ENCODE measurements at places on chromosomes 16 and 17.
A peak's percentile ranks its signal among the peaks of the same experiment; 100 is the strongest.

DNA sequence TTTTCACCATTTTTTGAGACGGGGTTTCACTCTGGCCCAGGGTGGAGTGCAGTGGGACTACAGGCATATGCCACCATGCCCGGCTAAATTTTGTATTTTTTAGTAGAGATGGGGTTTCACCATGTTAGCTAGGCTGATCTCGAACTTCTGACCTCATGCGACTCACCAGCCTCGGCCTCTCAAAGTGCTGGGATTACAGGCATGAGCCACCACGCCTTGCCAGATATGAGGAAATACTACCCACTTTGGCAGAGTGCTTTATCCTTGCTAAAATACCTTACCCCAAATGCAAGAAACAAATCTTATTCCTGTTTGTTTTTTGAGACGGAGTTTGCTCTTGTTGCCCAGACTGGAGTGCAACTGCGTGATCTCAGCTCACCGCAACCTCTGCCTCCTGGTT, 62.9 kb upstream of the MGAT5B start:
- DNase-seq, result no peak

- no peak for DNase-seq
These were observed 5.2 kb upstream of the SH2B1 start for GRCh38 chr16:28858421-28858820.

DNA sequence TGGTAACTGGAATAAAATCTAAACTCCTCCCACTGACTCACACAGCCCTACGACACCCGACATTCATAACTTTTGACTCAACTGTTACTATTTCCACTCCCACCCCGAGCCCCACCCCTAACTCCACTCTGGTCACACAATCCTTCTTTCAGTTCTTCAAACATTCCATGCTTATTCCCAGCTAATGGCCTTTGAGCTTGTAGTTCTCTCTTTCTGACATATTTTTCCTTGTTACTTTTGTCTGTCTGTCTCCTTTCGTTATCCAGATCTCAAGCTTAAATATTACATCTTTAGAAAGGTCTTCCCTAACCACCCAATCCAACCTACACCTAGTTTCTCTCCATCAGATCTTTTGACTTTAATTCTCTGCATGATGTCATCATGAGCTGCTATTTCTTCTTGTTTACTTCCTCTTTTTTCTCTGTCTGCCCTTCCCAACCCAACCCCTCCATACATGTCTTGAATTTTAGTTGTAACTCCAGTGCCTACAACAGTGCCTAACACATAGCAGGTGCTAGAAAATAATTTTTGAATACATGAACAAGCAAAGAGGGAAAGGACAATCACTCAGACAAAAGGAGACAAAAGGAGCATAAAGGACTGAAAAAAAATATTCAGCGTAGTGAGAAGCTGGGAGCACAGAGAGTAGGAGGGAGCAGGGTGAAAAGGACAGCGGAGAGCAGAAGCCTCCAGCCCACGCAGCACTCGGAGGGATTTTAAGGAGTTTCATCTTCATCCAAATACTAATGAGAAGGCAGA, 65.2 kb upstream of the SMIM36 start:
- no peak for DNase-seq

GRCh38 chr17:74316220-74316619, 9.8 kb upstream of the KIF19 start:
- no peak for DNase-seq

DNA sequence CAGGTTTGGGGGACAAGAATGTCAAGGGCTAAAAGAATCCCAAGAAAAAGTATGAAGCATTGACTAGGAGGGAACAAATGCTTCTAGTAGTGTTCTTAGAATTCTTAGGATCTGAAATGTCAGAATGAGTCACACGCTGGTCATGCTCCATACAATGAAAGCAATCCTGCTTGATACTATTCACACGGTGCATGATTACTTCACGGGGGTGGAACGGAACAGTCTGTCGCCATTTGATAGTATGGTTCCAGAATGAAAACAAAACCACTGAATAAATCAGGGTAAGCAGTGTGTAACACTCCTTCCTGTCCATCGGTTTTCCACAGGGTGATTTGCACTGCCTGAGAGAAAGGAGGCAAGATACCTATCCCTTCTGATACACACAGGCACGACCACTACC, 22.9 kb upstream of the YWHAE start:
- DNase-seq, result peak; percentile 7

- peak; percentile 38 for DNase-seq
These were observed 22.4 kb upstream of the TEKT1 start for GRCh38 chr17:6853764-6854442.

- peak; percentile 53 for DNase-seq
These were observed 2.7 kb downstream of the SOCS1 start for GRCh38 chr16:11253009-11253994.
